ENCODE measurements at places on chromosomes 11 and 22. TPM values are rescaled to one million over a fixed set of nuclear protein-coding genes. Genes with fewer than 3 reads are reported as not detected.

DNA sequence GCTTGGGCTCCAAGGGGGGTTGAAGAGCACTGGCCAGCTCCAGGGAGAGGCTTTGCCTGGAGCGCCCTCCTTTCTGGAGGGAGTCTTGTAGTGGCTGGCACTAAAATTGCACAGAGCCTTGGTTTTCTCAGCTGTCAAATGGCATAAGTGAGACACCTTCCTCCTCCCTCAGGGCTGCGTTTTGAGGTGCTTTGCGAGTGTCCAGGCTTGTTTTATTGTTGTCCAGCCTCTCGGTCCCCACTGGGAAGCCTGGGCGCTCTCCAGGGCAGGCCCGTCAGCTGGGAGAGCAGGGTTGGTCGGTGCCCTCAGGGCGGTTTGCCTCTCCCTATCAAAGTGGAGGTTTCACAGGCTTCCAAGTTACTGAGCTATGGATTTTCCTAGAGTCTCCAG lies 149.3 kb upstream of the B3GAT1 start:
- H3K36me3 ChIP-seq: no peaks in the 10 kb centered on the region
- H3K27me3 ChIP-seq: no peaks in the 10 kb centered on the region
- no peaks in the 10 kb centered on the region for H3K4me1 ChIP-seq
- no peak overlapping the region for H3K4me3 ChIP-seq
- DNase-seq: no peak
- H3K27ac ChIP-seq: no peak overlapping the region

GRCh38 chr11:14065141-14065540 lies 102.6 kb downstream of the SPON1 start:
- no peaks in the 10 kb centered on the region for H3K36me3 ChIP-seq
- no peak overlapping the region for H3K27ac ChIP-seq
- no peaks in the 10 kb centered on the region for H3K27me3 ChIP-seq
- no peak overlapping the region for H3K4me3 ChIP-seq
- H3K4me1 ChIP-seq: no peaks in the 10 kb centered on the region

CHRDL2 gene
- polyA plus RNA-seq: not detected

- H3K4me3 ChIP-seq: no peak overlapping the region
- no peaks in the 10 kb centered on the region for H3K4me1 ChIP-seq
- 0 out of 3 replicates have a peak, but pooled peaks cover 5% of the 10 kb centered on the region for H3K36me3 ChIP-seq
- no peak for DNase-seq
- H3K27ac ChIP-seq: no peak overlapping the region
These were observed 53.4 kb downstream of the XRRA1 start for GRCh38 chr11:74895340-74896116.

GRCh38 chr11:71364176-71364671 lies 84.0 kb downstream of the DHCR7 start:
- no peak for DNase-seq
- H3K4me1 ChIP-seq: no peaks in the 10 kb centered on the region
- peaks cover 3% of the 10 kb centered on the region for H3K27me3 ChIP-seq
- no peaks in the 10 kb centered on the region for H3K36me3 ChIP-seq
- no peak overlapping the region for H3K4me3 ChIP-seq

DMC1 gene
- 73.8 TPM for polyA plus RNA-seq

- no peaks in the 10 kb centered on the region for H3K4me1 ChIP-seq
- H3K36me3 ChIP-seq: no peaks in the 10 kb centered on the region
- DNase-seq: no peak
These were observed 43.2 kb downstream of the ARHGAP42 start for GRCh38 chr11:100730266-100730665.

- peak within 1 kb of the TSS; percentile 77 for H3K27ac ChIP-seq
- peaks cover 38% of the 10 kb centered on the region for H3K36me3 ChIP-seq
- peak within 1 kb of the TSS; percentile 93 for H3K4me3 ChIP-seq
- DNase-seq: peak; percentile 82
- no peaks in the 10 kb centered on the region for H3K27me3 ChIP-seq
These were observed at the start of gene WDR74 for GRCh38 chr11:62839050-62839945. WDR74 (minus strand) TSS chr11:62839590; CDS start chr11:62839570, 20 bp downstream.

- no peak overlapping the region for H3K27ac ChIP-seq
- peaks cover 43% of the 10 kb centered on the region for H3K36me3 ChIP-seq
- H3K4me1 ChIP-seq: peaks cover 31% of the 10 kb centered on the region
- DNase-seq: no peak
These were observed 4.6 kb downstream of the PHOX2A start for GRCh38 chr11:72239313-72239848.

PGA3 gene
- not detected for polyA plus RNA-seq

ELMOD1 gene
- polyA plus RNA-seq: not detected

MPPED2 gene
- polyA plus RNA-seq: not detected

DNA sequence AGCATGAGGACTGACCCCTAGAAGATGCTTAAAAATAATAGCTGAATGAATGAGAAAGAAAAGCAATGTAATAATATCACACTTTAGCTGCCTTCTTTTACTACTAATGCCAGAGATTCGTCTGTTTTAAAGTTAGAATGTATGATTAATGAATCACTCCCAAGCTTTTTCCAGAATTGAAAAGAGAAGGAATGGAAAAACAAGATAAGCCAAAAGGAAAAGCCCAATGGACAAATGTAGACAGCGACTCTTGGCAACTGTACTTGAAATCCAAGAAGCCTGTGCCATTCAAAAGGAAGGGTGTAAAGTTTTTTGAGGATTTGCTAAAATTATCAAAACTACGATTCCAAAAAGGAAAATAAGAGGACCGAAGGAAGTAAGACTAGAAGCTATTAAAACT lies 40.8 kb upstream of the PAMR1 start:
- no peak overlapping the region for H3K27ac ChIP-seq
- no peak overlapping the region for H3K4me3 ChIP-seq
- peaks cover 3% of the 10 kb centered on the region for H3K27me3 ChIP-seq

Data from K562 (cell line).